ENCODE measurements at places on chromosomes 5 and 9. TPM values are rescaled to one million over a fixed set of nuclear protein-coding genes. Genes with fewer than 3 reads are reported as not detected.

The FBXW5 gene
- 53.4 TPM for polyA plus RNA-seq

The RMI1 gene
- 8.3 TPM for polyA plus RNA-seq

The C5orf34 gene
- polyA plus RNA-seq = 1.2 TPM

The ZCCHC10 gene
- polyA plus RNA-seq = 156 TPM

The SPATA31C1 gene
- not detected for polyA plus RNA-seq

The MORN5 gene
- not detected for polyA plus RNA-seq

The ADCY2 gene
- polyA plus RNA-seq = not detected

The SV2C gene
- polyA plus RNA-seq = not detected

The CCL21 gene
- polyA plus RNA-seq = not detected

The PPIC gene
- not detected for polyA plus RNA-seq

The FBP1 gene
- polyA plus RNA-seq = 4.2 TPM

The PCDHB13 gene
- polyA plus RNA-seq = not detected

The DRD1 gene
- polyA plus RNA-seq = not detected

The IL9 gene
- not detected for polyA plus RNA-seq

The PTGES gene
- not detected for polyA plus RNA-seq

The SELENOP gene
- polyA plus RNA-seq = not detected

The TCERG1 gene
- polyA plus RNA-seq = 49.0 TPM

The SH2D3C gene
- 30.9 TPM for polyA plus RNA-seq

The ZNF658 gene
- polyA plus RNA-seq = 2.2 TPM

The PHPT1 gene
- polyA plus RNA-seq = 67.7 TPM

The HOMER1 gene
- 2.4 TPM for polyA plus RNA-seq

The FOXD4L3 gene
- not detected for polyA plus RNA-seq

The TYRP1 gene
- not detected for polyA plus RNA-seq

The LECT2 gene
- polyA plus RNA-seq = not detected

The CDH12 gene
- not detected for polyA plus RNA-seq

The KCNMB1 gene
- not detected for polyA plus RNA-seq

The TLR4 gene
- polyA plus RNA-seq = 0.68 TPM

The SLIT3 gene
- polyA plus RNA-seq = not detected

The ENHO gene
- not detected for polyA plus RNA-seq

The LCNL1 gene
- polyA plus RNA-seq = not detected

The OR1J2 gene
- polyA plus RNA-seq = not detected

The DBH gene
- not detected for polyA plus RNA-seq

The SLCO6A1 gene
- polyA plus RNA-seq = not detected

The TMEM203 gene
- polyA plus RNA-seq = 143 TPM

The PRRX2 gene
- not detected for polyA plus RNA-seq

The IL3 gene
- not detected for polyA plus RNA-seq

The PPWD1 gene
- 32.7 TPM for polyA plus RNA-seq

The LCN9 gene
- polyA plus RNA-seq = not detected

The MPDZ gene
- polyA plus RNA-seq = not detected

The LRRC70 gene
- 0.88 TPM for polyA plus RNA-seq

The SOX30 gene
- polyA plus RNA-seq = 1.1 TPM

The KCTD16 gene
- polyA plus RNA-seq = 0.16 TPM

The LHX6 gene
- not detected for polyA plus RNA-seq

Measured in naive B cell (primary cell).